ENCODE measurements at places on chromosomes 7 and 10. TPM values are rescaled to one million over a fixed set of nuclear protein-coding genes. Genes with fewer than 3 reads are reported as not detected.

DNA sequence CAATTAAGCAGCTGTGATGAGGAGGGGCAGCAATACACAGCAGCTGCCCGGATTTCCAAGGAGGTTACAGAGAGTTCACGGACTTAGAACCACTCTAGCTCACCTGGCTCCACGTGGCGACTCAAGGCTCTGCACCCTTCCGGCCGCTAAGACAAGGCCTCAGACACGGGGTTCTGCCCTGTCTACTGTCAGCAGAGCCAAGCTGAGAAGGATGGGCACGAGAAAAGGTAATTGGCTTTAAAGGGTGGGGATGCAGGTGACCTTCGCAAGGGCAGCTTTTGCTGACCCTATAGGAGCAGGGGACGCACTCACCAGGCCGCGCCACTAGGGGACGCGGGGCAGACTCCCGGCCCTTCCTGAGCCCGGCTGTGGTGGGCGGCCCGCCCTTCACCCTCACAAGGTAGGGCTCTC is 152.4 kb downstream of the KIF20B start:
- no peak for DNase-seq

DNA sequence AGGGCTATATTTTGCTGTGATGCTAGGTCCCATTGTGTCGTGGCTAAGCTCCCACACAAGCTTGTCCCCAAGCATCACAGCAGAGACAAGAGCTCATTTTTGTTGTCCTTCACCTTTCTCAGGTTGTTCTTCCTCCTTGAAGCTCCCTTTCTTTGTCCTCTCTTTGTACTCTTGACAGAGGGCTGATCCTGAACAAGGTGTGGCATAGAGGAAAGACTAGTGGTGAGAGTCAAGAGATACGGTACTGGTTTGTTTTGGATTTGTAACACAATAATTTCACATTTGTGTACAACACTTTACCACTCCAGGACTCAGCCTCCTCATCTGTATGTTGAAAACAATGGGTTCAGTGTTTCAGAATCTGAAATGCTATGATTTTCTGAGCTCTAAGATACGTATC is 41.0 kb downstream of the MAGI2 start:
- DNase-seq: no peak

DNA sequence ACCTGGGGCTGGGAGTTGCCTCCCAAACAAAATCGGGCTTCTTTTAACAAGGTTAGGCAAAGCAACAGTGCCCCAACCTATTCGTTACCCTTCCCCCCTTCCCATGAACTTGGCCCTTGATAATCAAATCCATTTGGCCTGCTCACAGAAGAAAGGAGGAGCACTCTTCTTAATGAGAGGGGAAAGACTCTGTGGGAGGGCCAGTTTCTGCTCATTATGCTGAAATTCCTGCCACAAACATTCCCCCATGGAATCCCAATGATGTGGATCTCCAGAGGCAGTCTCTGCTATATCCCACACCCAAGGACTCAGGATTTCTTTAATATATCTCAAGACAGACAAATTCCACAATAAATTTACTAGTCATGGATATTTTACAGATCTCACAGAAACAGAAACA is 43.0 kb downstream of the LSM5 start:
- DNase-seq: no peak

DNA sequence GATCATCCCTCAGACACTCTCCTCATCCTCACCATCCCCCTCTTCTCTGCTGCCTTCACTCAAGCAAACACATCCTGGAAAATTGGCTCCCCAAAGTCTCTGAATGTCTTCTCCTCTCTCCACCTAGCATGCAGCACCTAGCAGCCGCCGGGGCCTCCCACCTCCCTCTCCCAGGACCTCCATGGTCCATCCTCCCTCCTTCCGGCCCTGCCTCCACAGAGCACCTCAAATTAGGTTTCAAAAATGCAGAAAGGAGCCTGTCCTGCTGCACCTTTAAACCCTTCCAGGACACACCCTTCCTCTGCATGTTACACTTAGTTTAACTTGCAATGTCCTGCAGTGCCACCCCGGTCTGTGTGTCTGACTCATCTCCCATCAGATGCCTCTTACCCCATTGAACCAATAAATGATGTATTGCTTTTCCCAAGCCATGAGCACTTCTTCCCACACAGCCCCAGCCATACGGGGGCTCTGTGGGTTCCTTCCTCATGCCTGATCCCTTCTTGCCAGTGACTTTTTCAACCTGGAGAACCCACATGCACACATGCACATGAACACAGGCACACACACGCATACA is 582.5 kb upstream of the MGMT start:
- no peak for DNase-seq

- DNase-seq: no peak
Measured at GRCh38 chr7:44376429-44377133, 51.2 kb upstream of the CAMK2B start.

VPS41 gene
- 48.2 TPM for total RNA-seq

GRCh38 chr7:107966711-107967110 is 36.2 kb downstream of the LAMB1 start:
- DNase-seq: no peak

DNA sequence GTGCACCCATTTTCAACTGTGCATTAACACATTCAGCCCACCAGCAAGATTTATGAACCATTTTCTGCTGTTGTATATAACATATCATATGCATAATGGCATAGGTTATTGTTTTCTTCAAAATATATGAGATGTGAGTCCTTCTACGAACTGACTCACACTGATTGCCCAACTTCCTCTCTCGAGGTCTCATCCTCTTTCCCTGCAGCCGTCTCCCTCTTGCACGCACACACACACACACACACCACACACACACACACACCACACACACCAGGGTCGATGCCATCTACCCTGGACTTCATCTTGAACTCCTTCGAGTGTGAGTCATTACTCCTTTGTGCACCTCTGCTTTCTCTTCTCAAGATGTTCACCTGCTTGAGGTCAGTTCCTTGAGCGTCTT is 36.7 kb downstream of the EGFR start:
- no peak for DNase-seq

GRCh38 chr7:111558991-111559390 is 3.3 kb downstream of the IMMP2L start:
- DNase-seq: no peak

DNA sequence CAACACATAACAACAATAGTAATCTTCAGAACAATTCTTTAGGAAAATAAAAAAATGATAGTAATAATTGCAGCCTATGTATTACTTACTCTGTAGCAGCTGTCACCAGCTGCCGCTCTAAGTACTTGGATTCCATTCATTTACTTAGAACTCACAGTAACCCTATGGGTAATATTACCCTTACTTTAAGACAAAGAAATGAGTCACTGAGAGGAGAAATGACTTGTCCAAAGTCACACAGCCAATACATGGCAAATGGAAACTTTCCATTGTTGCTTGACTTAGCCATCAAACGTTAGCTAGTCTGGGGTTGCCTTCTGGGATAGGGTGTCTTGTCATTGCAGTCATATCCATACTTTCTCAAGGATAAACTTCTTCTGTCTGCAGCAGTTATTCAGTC is 3.6 kb downstream of the CCNY start:
- no peak for DNase-seq

- DNase-seq: no peak
Measured at GRCh38 chr7:975702-976473, 539 bp upstream of the COX19 start.

DNA sequence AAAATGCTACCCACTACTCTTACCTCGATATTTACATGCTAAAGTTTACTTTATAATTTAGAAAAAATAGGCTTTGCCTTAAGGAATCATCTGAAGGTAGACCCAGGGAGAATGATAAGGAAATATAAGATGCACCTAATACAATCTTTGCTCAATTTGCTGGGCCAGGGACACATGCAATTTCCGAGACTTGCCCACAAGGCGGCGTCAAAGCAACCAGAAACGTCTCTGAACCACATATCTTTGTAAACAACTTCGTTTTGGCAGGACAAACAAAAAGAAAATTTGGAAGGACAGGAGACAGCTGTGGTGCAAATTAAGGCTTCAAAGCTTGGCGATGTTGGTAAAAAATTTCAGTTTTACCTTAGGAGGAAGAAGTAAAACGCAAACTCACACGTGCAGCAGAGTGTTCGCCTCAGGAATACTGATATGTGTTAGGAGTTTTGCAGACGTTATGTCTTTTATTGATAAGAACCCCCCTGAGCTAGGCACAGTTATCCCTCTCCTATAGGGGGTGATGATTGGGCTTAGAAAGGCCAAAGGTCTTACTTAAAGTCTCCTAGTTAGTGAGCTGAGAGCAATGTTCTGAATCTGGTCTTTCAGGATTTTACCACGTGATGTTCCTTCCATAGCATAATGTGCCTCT is 134.3 kb downstream of the PRKCQ start:
- DNase-seq: no peak

CACNB2 gene
- not detected for total RNA-seq

DNA sequence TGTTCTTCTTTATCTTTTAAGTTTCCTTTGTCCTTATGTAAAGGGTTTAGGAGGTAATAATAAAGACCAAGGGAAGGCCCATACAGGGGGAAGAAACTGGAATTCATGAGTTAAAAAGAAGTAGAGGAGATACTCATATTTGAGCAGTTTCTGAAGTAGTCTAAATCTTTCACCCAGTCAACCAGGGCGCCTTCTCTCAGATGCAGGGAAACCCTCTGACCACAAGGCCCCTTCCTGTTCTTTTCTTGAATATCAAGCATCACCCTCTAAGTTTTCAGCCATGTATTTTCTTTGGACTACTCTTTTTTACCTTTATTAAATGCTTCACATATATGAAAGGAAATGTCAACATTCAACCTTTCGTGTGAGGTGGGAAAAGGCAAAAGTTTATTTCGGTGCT is 630.8 kb downstream of the SUGCT start:
- no peak for DNase-seq

PRR15 gene
- total RNA-seq: 0.23 TPM

- no peak for DNase-seq
Measured at GRCh38 chr10:112663234-112664125, 216.5 kb downstream of the VTI1A start.

DNA sequence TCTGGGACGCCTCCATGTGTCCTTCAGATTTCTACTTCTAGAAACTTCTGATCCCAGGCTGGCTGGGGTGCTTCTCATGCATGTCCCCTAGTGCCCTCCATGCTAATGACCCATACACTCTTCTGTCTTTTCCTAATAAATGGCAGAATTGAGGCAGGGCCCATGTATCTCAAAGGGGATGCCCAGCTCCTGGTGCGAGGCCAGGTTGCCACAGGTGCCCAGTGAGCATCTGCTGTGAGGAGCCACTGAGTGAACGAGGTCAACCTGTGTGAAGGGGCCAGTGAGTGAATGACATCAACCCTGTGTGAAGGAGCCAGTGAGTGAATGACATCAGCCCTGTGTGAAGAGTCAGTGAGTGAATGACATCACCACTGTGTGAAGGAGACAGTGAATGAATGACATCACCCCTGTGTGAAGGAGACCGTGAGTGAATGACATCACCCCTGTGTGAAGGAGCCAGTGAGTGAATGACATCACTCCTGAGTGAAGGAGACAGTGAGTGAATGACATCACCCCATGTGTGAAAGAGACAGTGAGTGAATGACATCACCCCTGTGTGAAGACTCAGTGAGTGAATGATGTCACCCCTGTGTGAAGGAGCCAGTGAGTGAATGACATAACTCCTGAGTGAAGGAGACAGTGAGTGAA is 478.9 kb downstream of the PTPRN2 start:
- DNase-seq: no peak

ELFN1 gene
- 1.5 TPM for total RNA-seq

DNA sequence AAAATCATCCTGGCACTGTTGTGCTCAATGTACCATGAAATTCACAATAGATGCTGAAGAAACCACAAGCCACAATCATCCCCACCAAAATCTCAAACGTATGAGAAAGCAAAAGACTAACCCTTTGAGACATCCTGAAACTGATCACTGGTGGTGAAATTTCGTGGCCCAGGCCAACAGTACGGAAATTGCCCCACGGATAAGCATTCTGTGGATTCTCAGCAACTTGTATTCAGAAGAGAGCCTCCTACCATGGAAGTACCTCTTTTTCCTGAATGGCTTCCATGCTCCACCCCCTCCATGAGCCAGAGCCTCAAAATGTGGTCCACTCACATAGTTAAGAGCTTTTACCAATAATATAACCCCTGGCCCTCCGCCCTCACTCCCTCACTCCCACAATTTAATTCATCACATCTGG is 163.9 kb upstream of the AUTS2 start:
- no peak for DNase-seq

DNA sequence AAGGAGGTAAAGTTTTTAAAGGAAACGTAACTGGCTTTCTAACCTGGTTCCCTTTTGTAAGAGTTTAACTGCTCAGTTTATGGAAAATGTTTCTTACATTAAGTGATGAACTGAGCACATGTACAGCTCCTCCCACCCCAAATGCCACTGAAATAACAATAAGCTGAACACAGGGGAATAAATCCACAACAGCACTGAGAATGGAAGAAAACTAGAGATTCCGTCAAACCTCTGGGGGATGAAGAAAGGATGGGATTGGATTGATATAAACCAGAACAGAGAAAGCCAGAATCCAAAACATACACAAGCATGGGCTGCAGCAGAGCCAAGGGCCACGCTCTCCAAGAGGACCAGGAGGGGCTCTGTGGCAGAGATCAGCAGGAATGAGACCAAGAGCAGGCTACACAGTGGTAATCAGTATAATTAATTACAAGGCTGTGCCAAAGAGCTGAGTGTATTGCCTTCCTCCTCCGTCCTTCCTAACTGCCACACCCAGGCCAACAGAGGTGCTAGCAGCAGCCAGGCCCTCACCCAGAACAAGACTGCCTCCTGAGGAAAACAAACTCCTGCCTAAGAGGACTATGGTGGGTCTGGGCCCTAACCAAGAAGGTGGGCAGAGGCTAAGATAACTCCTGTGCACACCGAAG is 73.9 kb downstream of the KIAA1549 start:
- no peak for DNase-seq

SNX10 gene
- total RNA-seq: 7.2 TPM

GRCh38 chr10:71771821-71772617 is 1.3 kb downstream of the VSIR start:
- DNase-seq: no peak

GRCh38 chr10:125041856-125042506 is 100.1 kb downstream of the ZRANB1 start:
- DNase-seq: no peak

ZNF277 gene
- 17.0 TPM for total RNA-seq

DNA sequence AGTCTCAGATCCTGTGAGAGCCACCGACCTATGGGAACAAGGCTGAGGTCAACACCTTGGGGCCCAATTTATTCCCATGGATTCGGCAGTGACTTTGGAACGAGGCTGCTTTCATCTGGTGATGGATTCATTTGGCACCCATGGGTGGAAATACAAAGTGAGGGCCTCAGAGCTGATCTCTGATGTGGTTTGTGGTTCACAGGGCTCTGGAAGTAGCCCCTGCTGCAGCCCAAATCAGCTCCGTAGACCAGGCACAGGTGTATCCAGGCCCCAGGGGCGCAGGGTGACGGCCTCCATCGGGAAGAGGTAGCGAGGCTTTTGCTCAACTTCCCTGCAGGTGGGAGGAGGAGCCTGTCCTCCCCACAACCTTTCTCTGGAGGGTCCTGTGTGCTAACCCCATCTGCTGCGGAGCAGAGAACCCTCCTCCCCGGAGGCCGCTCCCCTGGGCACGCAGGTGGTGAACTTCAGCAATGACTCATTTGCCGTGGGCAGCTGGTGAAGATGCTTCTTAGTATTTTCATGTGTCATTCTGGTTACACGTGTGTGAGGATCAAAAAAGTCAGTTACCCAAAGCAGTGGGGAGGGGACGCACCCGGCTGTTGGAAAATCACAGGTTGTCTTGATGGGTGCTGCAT is 7.5 kb upstream of the JAKMIP3 start:
- DNase-seq: no peak
